ENCODE measurements at places on chromosomes 12 and 14.

- DNase-seq: no peak
Measured at GRCh38 chr12:28876196-28876798, 272.8 kb upstream of the FAR2 start.

- DNase-seq: no peak
Measured at GRCh38 chr14:73721101-73721821, 7.1 kb upstream of the PNMA1 start.

DNA sequence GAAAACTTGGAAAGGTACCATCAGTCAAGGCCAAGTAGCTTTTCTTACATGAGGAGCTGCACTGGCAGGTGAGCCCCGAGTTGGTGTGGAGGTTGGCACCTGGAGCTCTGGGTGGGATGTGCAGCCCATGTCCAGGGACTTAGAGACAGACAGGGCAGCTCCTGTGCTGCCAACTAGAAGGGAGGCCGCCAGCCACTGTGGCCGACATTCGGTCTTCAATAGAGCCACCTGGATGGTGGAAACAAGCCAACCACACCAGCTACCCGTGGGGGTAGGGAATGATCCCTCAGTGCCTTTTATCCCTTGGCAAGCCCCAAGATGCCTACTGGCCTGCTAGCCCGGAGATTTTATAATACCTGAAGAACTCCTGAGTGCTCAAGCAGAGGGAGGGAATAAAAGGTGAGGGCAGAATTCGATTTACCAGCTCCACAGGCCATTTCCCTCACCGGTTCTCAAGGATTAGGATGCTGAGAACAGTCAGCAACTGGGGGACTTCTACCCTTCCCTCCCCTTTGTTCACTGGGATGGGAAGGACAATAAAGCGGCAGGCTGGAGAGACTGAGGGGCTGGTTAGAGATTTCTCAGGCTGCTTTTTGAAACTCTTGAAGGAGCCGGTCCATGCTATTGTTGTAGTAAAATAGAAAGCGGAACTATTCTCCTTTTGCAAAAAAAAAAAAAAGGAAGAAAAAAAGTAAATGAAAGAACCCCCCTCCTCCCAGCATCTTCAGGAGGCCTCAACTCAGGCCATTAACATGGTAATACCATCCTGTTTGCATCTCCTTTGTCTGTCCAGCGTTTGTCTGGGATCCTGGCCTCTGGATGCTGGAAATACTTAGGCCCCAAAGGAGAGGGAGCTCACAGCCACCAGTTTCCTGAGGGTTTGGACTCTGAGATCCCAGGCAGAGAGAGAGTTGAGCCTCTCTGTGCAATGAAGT is 321.6 kb downstream of the ZFP36L1 start:
- no peak for DNase-seq

DNA sequence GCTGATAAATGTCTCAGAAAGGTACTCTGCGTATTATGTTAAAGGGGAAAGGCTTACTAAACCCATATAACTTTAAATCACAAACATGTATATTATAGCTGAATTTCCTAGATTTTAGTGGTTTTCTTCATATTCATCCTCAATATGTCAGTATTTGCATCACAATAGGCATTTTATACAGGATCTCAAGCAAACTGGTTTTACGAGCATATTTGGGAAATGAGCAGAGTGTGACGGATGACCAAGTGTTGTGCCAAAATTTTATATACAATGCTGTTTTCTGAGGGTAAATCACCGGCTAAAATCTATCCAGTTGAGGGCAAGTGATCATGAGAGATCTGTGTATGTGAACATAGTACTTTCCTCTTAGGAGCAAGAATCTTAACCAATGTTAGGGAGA is 8.4 kb downstream of the CPM start:
- no peak for DNase-seq

DNA sequence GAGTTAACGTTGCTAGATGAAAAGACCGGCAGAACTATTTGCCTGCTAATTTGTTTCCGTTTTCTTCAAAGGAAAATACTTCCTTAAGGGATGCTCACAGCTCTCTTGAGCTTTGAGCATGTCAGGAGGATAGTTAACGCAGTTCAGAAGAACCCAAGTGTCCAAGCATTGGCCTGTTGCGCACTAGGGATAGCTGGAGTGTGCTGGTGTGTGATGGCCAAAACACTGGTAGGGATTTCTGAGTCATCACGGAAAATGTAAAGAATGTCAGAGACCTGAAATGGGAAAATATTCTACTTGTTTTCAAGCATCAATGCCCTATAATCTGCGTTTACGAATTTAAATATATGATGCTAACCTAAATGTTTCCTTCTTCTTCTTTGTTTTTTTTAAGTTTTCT is 97.8 kb downstream of the VRK1 start:
- no peak for DNase-seq

GRCh38 chr12:32446316-32447119 is 47.2 kb downstream of the FGD4 start:
- no peak for DNase-seq

- DNase-seq: no peak
Measured at GRCh38 chr12:109169262-109169661, 52.9 kb downstream of the ACACB start.
